ENCODE measurements at places on chromosomes 4 and X.

DNA sequence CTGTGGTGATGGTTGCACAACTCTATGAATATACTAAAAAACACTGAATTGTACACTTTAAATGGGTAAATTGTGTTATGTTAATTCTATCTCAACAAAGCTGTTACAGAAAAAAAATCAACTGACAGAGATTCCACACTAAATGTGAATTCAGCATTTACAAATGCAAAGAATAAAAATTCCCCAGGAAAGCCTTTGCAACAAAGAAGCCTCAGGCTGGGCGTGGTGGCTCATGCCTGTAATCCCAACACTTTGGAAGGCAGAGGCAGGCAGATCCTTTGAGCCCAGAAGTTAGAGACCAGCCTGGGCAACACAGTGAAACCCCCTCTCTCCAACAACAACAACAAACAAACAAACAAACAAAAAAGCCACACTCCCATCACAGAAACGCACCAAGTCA lies 8.9 kb downstream of the BCLAF3 start:
- DNase-seq = no peak

- no peak for DNase-seq
These were observed 29.9 kb downstream of the VCX2 start for GRCh38 chrX:8140986-8141744.

DNA sequence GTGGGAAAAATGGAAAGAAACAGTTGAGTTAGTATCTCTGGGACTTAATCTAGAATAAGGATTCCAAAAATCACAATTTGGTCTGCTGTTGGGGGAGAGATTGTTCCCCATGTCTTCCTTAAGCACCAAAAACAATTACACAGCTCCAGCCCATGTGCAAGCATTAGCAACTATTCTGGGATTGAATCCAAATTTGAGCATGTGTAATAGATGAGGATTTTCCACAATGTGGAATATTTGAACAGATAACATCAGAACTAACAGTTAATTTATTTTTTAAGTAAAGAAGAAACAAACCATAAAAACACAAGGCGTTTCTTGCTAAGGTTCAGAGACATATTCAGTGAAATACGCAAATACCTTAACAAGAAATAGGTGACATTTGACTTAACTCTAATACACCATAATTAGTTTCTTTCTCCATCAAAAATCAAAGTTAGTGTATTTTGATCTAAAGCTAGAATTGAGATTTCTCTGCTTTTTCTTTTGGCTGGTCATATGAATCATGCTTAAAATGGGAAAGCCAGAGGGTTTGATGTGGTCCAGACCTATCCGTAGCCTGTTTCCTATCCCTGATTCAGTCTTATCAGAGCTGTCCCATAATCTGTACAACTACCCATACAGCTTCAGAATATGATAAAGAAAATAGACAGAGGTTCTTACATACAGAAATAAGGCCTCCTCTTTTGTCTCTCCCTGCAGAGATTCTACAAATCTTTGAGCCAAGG lies 413.4 kb downstream of the PACRGL start:
- DNase-seq = no peak

- peak; percentile 86 for DNase-seq
These were observed at the start of gene MSX1 for GRCh38 chr4:4859325-4859798. TSS of gene MSX1 (plus strand) at chr4:4859665. CDS start at chr4:4859900, 235 bp downstream.

- no peak for DNase-seq
These were observed 306.3 kb upstream of the PPARGC1A start for GRCh38 chr4:24195991-24196736.

- no peak for DNase-seq
These were observed 205.9 kb downstream of the RAPGEF2 start for GRCh38 chr4:159308566-159309340.

DNA sequence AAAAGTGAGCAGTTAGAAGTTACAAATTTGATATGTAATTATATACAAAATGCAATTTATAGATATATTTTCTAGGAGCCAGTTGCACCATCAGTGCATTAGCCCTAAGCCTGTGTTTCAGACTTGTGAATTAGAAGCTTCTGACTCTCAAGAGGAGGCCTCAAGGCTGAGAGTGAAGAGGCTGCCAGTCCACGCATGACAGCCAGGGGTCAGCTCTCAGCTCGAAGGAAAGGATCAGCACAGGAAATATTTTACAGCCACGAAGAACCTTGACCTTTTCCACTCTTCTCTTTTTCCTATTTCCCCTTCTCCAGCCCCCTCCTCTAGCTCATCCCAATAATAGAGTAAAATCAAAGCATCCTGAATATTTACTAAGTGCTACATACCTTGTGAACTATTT lies 642.4 kb downstream of the TRIML1 start:
- no peak for DNase-seq

- DNase-seq = no peak
These were observed 1068.3 kb downstream of the STIM2 start for GRCh38 chr4:27928761-27929540.

DNA sequence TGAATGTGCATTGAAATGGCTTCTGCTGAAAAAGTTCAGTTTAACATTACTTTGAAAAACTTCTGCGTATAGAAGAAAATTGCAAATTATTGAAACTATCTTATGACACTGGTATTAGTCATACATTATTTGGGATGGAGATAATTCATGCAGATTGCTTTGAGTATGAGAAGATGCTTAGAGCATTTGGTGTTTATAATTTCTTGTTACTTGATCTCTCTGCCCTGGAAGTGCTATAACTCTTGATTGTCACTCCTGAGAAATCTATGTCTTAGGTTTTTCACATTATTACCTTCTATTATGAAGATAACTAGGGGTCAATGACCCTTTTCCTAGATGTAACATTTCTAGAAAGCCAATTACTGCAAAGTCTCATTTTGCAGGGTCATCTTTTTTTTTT lies 36.4 kb downstream of the TMEM131L start:
- DNase-seq = no peak

- no peak for DNase-seq
These were observed 527.2 kb upstream of the PRKX start for GRCh38 chrX:4240541-4241194.

- no peak for DNase-seq
These were observed 18.2 kb downstream of the HOPX start for GRCh38 chr4:56662782-56663468.

GRCh38 chr4:71691416-71692073 lies 92.3 kb downstream of the GC start:
- DNase-seq = no peak

GRCh38 chr4:146255463-146255862 lies 41.1 kb downstream of the REELD1 start:
- no peak for DNase-seq

- no peak for DNase-seq
These were observed 16.0 kb downstream of the IGFBP7 start for GRCh38 chr4:57093845-57094831.

DNA sequence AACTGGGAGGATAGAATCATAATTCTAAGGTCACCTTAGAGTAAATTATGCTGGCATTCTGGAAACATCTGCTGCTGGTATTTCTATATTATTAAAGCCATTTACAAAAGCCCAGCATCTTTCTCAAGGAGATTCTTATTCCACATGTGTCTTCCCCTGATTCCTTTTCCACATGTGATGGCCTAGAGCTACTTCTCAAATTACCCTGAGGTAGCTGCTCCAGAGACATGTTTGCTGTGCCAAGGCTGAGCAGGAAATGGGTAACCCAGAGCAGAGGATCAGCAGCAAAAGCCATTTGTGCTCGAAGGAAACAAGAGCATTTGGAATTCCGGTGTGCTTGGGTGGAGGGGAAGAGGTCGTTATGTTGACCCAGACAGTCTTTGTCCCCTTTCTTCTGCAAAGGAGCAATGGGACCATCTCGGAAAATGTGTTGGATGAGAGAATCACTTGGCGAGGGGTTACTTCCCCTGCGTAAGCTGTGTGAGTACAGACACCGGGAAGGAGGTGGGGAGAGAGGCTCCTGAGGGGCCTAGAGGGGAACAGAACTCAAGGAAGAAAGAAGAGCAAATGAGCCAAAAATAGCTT lies 24.6 kb downstream of the TSC22D3 start:
- no peak for DNase-seq

DNA sequence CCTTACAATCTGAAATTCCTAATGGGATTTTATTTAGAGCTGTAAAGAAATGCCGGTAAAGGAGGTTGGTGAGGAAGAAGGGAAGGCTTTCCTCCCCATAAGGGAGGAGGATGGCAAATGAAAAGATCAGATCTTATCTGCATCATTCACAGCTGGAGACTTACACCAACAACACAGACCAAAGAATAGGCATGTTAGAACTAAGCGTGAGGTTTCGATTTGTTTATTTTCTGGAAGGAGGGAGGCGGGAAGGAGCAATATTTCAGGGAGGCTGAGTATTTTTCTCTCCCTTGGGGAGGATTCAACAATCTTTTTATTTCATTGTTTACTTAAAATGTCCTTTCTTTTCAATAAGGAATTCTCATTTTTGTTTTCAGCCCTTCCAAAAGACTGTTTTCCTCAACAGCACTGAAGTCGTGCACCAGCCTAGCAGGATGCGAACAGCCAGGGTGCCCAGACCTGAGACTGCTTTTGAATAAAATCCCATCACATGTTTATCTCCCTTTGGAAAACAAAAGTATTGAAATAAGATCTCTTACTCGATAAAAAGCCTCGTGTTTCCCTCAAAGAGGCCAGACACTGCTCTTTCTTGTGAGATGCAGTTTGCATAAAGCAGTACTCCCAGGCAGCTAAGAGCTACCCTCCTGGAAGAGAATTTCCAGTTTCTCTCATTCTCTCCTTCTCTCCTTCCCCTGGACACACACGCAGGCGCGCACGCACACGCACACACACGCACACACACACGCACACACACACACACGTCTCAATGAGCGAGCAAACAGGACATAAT lies 236.1 kb downstream of the MGST2 start:
- DNase-seq = no peak

GRCh38 chr4:111464251-111465045 lies 680.8 kb upstream of the FAM241A start:
- no peak for DNase-seq

GRCh38 chrX:57817302-57817701 lies 93.0 kb downstream of the ZXDA start:
- no peak for DNase-seq

- no peak for DNase-seq
These were observed 102.0 kb downstream of the ARSF start for GRCh38 chrX:3143043-3143799.

DNA sequence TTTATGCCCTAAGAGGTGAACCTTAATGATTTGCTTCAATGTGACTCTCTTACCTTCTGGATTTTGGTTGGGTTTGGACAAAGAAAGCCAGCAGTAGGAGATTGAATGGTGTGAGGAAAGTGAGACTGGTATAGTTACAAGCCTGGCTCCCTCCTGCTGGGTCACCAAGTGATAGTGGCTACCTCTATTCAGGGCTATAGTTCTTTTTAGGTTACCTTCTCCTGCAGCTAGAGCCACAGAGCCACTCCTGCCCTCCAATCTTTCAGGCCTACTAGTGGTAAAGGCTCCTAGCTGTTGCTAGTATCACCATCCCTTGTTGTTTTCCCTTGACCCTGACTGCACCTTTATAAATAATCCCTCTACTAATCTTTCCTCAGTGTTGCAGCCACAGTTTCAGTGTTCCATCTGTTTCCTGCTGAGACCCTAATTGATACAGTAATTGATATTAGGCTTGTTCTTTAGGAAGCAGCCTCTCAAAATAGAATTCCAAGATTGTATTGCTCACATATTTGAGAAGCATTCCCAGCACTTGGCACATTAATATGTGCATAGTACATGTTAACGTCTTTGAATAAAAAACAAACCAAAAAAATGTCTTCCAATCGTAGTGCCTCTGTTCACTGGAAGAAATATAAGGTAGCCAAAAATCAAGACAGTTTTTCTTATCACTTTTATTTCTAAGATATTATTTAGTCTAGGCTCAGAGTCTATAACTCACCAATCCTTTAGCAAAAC lies 82.3 kb downstream of the SRPX start:
- no peak for DNase-seq

- DNase-seq = no peak
These were observed 74.6 kb upstream of the AP1S2 start for GRCh38 chrX:15929194-15929593.

DNA sequence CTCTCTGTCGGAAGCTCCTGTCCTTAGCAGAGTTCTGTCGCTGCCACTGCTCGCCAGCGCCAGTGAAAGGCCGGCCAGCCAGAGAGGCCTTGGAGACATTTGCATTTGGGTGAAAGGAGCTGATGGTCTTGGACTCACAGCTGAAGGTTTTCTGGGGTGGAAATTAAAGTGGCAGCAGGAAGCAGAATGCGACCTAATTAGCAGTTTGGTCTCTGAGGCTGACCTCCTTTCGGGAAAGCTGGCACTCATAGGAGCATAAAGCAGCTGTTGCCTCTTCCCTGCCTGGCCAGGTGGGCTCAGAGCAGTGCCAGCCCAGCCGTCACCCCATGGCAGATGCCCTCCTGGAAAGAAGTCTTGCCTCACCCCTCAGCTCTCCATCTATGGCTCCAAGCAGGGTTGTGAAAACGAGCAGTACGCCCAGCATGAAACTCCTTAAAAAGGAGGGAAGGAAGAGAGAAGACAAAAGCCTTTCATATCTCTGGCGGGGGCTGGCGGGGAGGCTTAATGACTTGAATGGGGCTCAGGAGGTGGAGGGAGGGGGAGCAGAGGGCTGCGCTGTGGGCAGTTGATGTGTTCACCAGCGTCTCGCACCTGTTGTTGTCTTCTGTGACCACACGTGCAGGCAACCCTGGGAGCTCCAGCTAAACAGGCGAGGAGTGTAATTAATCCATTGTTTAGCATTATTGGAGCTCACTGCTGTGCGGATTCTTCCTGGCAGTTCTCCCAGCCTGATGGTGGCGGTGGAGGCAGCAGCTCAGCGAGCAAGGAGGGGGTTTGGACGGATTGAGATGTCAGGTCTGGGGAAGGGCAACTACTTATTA lies 264.0 kb downstream of the MID1IP1 start:
- no peak for DNase-seq

DNA sequence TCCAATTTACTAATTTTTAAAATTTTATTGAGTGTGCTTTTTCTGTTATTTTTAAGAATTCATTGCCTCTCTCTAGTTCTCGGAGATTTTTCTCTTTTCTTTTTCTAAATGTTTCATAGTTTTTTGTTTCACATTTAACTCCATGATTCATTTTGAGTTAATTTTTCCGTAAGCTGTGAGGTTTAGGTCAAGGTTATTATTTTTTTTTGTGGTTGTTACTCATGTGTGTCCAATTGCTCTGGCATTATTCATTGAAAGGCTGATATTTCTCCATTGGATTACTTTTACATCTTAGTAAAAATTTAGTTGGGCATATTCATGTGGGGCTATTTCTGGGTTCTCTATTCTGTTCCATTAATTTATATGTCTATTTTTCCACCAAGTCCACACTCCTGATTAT lies 220.8 kb downstream of the MID1IP1 start:
- no peak for DNase-seq

GRCh38 chr4:163649557-163650091 lies 155.1 kb downstream of the TMA16 start:
- no peak for DNase-seq

GRCh38 chr4:2364654-2365053 lies 53.8 kb downstream of the ZFYVE28 start:
- DNase-seq = no peak

- no peak for DNase-seq
These were observed 204.3 kb upstream of the SLC7A11 start for GRCh38 chr4:138446456-138446855.
